ENCODE measurements at places on chromosomes 6 and 20. TPM values are rescaled to one million over a fixed set of nuclear protein-coding genes. Genes with fewer than 3 reads are reported as not detected.

DNA sequence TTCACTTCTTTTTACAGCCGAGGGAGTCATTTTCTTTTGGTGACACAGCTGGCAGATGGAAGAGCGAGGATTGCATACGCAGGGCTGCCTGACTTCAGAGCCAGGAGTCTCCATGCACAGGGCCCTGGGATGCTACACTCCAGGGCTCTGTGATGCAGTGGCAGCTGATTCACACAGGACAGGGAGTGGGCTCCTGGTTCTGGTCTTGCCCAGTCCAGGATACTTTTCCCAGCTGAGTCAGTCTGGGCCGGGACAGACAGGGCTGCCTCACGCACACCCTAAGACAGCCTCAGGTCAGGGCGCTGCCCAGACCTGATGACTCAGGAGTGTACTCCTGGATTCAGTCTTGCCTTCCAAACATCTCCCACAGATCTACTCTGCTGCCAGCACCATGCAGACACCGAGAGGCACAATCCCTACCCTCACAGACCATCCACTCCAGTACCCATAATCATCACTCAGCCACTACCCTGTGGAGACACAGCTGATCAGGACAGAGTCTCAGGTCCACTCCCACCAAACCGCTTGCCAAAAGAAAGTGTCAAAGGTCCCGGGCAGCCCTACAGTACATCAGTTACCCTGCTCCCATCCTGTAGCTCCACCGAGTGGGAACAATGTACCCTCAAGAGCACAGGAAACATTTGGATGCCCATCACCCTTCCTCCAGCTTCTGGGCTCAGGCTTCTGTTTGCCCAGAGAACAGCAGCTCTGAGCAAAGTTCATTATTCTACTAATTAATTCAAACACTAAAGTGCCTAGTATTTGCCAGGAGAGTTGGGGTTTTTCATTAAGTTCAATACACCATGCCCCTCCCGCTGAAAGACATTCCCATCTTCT lies 11.5 kb downstream of the SDC4 start:
- peaks cover 5% of the 10 kb centered on the region for H3K27me3 ChIP-seq
- DNase-seq: no peak
- no peak overlapping the region for H3K27ac ChIP-seq
- H3K4me3 ChIP-seq: no peak overlapping the region

GRCh38 chr6:17107863-17108262 lies 6.0 kb downstream of the STMND1 start:
- H3K4me1 ChIP-seq: no peaks in the 10 kb centered on the region
- no peak overlapping the region for H3K4me3 ChIP-seq
- no peak overlapping the region for H3K27ac ChIP-seq
- DNase-seq: no peak
- no peaks in the 10 kb centered on the region for H3K36me3 ChIP-seq

- no peak for DNase-seq
- H3K27ac ChIP-seq: no peak overlapping the region
- no peaks in the 10 kb centered on the region for H3K36me3 ChIP-seq
- no peaks in the 10 kb centered on the region for H3K27me3 ChIP-seq
Observed at GRCh38 chr6:145090801-145091585, 644.3 kb downstream of the EPM2A start.

DNA sequence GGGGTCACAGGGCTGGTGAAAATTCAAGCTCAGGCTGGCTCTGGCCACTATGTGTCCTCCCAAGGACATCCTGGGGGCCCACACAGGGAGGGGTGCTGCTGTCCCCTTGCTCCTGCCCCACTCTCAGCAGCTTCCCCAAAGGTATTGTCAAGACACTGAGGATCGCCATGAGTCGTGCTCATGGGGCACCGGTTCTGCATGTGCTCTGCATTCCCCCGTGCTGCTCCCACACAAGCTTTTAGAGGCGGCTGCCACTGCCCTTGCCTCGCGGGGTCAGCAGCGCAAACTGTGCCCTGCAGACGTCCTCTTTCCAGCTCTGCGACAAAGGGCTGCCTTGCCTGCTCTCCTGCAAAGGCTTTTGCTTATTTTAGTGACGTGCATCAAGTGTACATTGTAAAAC lies 179.8 kb downstream of the ERMARD start:
- peaks cover 7% of the 10 kb centered on the region for H3K27me3 ChIP-seq
- no peak overlapping the region for H3K27ac ChIP-seq
- no peak overlapping the region for H3K4me3 ChIP-seq
- H3K4me1 ChIP-seq: no peaks in the 10 kb centered on the region

GRCh38 chr6:15462717-15463525 lies 199.9 kb downstream of the DTNBP1 start:
- no peak overlapping the region for H3K27ac ChIP-seq
- no peak overlapping the region for H3K4me3 ChIP-seq
- no peaks in the 10 kb centered on the region for H3K27me3 ChIP-seq
- no peak for DNase-seq
- H3K36me3 ChIP-seq: peaks cover 26% of the 10 kb centered on the region

- no peak for DNase-seq
- H3K27ac ChIP-seq: no peak overlapping the region
- H3K27me3 ChIP-seq: peaks cover 28% of the 10 kb centered on the region
- H3K4me1 ChIP-seq: no peaks in the 10 kb centered on the region
- H3K36me3 ChIP-seq: no peaks in the 10 kb centered on the region
Observed at GRCh38 chr6:134010400-134010799, 42.0 kb downstream of the SLC2A12 start.

DNA sequence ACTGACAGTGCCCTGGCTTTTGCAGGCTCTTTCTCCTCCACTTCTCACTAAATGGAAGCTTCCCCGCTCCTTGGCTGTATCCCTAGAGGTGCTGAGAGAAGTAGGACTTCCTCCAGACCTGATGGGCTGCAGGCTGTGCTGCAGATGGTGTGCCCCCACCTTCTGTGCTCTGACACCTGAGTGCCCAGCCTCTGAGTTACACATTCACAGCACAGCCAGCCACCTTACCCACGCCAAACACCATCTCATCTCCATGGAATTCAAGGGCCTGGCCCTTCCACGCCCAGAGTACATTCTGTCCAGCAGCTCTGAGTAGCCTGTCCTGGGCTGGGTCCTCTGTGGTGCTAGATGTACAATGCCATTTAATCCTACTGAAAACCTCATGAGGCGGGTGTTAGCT lies 5.3 kb downstream of the SFTA2 start:
- H3K4me1 ChIP-seq: peaks cover 4% of the 10 kb centered on the region
- no peak overlapping the region for H3K27ac ChIP-seq
- no peaks in the 10 kb centered on the region for H3K27me3 ChIP-seq

Gene RFX6
- not detected for total RNA-seq

Gene FAM83C
- total RNA-seq: not detected

Gene MAN1A1
- 18.1 TPM for total RNA-seq

All from activated B cell treated with CpG ODN at 0.5 μM for 24 hours (primary cell).